ENCODE measurements at places on chromosomes 5 and 9. TPM values are rescaled to one million over a fixed set of nuclear protein-coding genes. Genes with fewer than 3 reads are reported as not detected.

The FCN1 gene
- total RNA-seq = not detected

The PLCXD3 gene
- 1.8 TPM for total RNA-seq

The PDZD2 gene
- 83.9 TPM for total RNA-seq

The SIL1 gene
- 86.5 TPM for total RNA-seq

The DCANP1 gene
- total RNA-seq = not detected

The STXBP1 gene
- total RNA-seq = 33.1 TPM

The TPM2 gene
- 182 TPM for total RNA-seq

The CDC20B gene
- 4.8 TPM for total RNA-seq

The NRARP gene
- 14.4 TPM for total RNA-seq

The SGTB gene
- total RNA-seq = 4.5 TPM

The DMGDH gene
- total RNA-seq = 3.8 TPM

The PCDHGB3 gene
- 17.1 TPM for total RNA-seq

The CARD9 gene
- 3.7 TPM for total RNA-seq

DNA sequence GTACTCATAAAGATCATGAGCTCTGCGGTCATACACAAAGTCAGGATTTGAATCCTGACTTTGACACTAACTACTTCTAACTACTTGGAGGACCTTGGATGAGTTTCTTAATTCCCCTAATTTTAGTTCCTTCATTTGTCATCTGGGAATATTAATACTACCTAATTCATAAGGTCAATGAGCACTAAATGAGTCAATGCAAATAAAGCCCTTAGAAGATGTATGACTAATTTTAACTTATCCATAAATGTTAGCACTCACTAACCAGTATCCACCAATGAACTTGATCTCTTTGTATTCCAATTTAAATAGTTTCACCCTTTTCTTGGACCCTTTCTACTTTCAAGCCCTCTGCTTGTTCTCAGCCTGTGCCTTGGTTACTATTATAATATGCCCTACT lies 1106.4 kb downstream of the CDH18 start:
- DNase-seq = no peak

DNA sequence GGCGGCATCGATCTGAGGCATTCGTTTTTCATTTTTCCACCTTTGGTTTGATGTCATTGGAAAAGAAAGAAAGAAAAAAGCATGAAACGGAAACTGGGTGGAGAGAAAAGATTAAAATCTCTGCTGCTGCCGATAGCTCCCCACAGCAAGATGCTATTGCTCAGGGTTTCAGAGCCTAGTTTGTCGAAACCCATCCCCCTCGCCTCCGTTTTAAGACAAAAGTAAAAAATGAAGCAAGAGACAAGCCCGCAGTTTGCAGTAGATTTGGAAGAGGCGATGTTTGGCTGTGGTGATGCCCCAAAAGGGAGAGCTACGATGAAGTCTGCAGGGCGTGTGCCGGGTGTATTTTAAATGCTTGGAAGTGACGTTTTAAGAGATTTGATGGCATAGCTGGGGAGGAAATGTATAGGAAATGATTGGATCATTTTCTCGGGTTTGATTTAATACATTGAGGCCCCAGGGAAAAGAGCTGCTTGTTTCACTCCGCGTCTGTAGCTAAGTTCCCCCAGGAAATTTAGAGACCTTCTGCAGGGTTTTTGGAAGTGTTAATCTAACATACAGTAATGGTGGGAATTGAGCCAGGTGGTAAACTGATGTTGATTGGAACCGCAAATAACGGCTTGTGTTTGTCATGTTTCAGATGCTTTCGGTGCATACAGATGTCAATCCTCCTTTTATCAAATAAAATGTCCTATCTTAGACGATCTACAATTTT lies 909 bp downstream of the NDFIP1 start:
- peak; percentile 32 for DNase-seq

DNA sequence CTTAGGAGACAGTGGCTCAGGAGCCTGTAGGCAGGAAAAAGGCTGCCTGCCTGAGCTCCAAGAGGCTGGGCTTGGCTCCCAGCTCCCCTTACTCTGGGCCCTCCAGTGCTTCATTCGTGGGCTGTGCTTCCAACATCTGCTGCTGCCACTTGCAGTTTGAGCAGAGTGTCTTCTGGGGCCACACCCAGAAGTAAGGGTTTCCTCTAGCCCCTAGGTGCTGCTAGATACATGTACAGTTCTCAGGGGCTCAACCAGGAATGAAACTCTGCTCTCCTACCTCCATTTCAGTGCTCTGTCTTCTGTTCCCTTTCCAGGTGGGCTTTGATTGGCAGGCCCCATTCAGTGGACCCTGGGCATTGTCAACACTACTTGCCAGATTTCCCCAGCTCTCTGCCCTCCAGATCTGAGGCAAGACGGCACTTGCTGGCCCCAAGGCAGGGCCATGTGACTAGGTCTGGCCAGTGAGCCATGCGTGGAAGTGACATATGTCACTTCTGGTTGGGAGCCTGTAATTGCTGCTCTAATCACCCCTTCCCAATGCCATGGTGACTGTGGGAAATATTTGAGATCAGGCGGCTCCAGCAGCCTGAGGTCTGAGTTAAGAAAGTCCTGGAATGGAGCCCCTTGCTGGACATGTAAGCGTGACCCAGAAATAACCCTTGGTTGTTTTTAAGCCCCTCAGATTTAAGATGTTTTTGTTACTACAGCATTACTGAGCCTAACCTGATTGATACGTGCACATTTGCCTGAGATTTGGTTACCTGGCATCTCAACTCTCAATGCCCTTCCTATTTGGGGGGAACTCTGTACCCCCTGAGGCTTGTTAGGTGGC lies 9.4 kb upstream of the BOD1 start:
- DNase-seq = no peak

DNA sequence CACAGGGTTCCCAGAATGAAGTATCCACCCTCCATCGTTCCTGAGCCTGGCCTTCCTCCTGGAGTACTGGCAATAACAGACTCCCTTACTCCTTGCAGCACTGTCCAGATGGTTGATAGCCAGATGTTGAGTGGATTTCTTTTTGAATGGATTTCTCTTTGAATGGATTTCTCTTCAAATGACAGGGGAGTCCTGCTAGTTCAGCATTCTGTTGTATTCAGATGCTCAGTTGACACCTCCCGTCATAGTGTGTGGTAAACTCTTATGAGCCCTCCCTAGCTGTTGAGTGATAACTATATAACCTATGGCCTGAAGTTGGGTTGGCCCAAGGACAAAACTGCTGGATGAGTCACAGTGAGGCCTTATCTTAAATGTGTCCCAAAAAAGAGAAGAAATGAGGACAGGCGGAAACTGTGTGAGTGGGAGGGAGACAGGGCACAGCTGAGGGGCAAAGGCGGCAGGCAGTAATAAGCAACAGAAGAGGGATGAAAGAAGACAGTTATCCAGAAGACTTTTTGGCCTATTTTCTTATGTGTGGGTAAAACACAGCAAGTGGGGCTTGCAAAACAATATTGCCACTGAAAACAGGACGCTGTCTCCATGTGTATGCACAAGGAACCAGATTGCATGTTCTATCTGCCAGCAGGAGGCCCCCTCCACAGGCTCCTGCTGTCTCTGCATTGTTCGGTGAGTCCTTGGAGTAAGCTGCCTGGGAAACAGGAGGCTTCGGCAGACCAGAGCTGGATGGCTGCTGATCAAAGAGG lies 209.5 kb upstream of the S1PR3 start:
- DNase-seq = peak; percentile 79

GRCh38 chr5:164119806-164120447 lies 614.5 kb downstream of the MAT2B start:
- DNase-seq = peak; percentile 19

DNA sequence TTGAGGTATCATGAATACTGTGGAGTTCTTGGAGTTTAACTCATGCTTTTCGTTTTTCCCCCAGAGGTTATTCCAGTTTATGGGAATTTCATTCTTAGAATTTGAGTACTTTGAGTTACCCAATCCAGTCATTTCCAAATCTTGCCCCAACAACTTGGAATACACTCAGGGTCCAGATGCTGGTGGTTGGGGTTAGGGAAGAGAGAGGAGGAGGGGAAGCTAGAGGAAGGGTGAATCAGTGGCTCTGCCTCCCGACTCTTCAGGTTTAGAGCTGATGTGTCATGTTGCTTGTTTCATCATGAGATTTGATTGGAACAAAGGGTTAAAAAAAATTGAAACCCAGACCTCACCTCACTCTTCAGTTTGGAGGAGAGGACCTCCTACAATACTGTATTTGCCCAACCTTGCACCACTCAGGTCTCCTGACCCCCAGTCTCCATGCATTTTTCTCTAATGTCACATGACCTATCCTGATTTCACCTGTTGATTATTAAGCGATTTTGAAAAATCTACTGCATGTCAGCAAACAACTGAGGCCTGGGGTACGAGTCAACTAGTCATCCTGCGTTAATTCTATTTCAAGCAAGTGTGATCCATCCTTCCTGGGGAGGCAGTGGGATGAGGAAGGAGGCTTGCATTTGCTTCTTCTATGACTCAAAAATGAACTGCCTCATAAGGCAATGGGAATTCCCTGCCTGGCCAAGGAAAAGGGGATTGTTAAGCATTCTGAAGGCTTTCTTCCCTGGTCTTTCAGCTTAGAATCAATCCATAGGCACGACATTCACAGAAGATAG lies 6.2 kb upstream of the SLC1A3 start:
- DNase-seq = no peak

DNA sequence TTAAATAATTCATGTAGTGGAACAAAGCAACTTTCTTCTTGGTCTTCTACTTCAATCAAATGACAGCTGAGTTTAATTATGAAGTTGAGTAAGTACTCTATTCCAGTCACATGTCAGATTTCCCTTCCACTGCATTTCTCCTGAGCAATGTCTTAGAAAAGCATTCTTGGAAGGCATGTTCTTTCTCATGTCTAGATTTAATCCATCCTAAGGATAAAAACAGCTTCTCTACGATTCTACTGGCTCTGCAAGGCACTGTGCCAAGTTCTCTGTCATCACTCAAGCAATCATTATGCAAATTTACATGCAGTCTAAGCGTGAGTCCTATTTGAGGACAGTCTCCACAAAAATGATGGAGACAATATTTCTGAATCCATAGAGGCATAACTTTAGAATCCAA lies 142.4 kb downstream of the YIPF5 start:
- DNase-seq = no peak

DNA sequence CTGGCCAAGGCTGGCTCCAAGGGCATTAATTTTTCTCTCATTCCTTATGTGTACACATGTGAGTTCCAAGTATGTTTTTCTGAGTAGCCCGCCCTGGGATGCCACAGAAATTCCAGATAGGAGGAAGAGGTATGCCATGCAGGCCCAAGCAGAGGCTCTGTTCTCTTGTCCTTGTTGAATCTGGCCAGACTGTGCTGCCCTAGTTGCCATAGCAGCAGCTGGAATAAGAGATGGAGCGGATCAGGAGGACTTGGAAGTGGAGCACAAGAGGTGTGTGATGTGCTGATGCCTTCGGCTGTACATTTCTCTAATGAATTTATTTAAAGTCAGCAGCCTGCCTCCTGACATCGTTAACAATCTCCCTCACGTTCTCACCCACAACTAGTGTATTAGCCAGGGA lies 235.6 kb upstream of the RPS23 start:
- DNase-seq = no peak

DNA sequence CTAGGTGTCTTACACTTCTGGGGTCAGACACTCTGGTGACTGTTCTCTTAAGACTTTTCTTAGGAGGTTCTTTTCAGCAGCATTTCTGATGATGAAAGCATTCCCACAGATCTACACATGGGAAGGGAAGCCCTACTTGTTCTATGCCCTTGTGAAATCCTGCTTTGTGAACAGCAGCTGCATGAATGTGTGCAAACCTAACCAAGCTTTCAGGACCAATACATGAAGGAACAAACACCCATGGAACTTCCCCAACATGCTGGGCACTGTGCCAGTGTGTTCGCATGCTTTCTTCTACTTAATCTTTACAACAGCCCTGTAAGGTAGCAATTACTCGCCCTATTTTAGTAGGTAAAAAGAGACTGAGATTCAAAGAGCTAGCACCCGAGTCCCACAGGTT lies 439.9 kb upstream of the KLF4 start:
- peak; percentile 58 for DNase-seq

- DNase-seq = no peak
Measured at GRCh38 chr5:32496104-32496503, 51.6 kb upstream of the ZFR start.

- peak; percentile 39 for DNase-seq
Measured at GRCh38 chr5:78295035-78295961, 800 bp upstream of the AP3B1 start.

DNA sequence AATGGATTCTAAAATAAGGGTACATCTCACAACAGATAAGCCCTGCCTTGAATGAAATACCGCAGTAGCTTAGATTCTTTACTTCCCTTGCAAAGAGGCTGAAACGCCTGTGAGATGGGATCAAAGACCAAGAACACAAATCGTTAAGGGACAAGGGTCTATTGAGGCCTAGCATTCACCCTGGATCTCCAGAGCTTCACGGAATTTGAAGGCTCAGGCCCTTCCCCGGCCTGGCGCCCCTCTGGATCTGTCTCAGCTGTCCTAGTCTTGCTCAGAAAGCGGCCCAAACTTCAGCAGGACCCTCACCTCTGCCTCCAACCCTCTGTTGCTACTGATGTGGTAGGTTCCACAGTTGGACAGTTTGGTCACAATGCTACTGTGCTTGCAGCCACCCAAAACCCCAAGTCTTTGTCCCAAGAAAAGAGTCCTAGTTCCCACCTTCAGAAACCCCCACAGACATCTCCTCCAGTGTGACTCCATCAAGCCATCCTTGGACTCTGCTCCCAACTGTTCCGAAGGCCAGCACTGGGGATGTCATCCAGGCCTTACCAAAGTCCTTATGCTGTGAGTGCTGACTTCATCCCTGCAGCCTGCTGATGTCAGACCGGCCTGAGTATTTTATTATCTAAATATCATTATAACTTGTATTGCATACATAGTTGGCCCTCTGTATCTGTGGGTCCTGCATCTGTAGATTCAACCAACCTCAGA lies 9.4 kb downstream of the CORO2A start:
- no peak for DNase-seq

GRCh38 chr9:2729003-2729402 lies 11.7 kb downstream of the KCNV2 start:
- no peak for DNase-seq

GRCh38 chr5:94031631-94032030 lies 290.2 kb upstream of the POU5F2 start:
- DNase-seq = no peak

DNA sequence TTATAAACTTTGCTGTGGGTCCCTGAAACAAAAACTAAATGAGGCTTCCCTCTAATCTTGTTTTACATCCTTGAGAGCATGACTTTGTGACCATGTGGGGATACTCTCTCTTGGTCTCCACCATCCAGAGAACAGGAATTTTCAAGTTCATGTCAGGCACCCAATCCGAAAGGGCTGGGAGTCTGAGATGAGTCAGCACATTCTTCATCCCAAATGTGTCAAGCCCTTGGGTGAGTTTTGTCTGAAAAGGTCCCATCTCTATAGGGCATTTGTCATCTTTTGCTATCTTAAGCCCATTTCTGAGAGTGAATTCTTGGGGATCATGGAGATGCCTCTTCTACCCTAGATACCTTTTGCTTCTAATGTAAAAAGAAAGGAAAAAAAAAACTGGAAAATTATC lies 26.9 kb upstream of the RAPGEF6 start:
- DNase-seq = no peak

- DNase-seq = no peak
Measured at GRCh38 chr5:125152044-125152443, 405.6 kb upstream of the ZNF608 start.
